GM13976 (cell line): ENCODE measurements at places on chromosomes 2 and 18.
A peak's percentile ranks its signal among the peaks of the same experiment; 100 is the strongest.

GRCh38 chr2:64989982-64990614 is 899 bp downstream of the SLC1A4 start:
- peak; percentile 45 for DNase-seq

GRCh38 chr2:106552921-106553320 is 65.8 kb downstream of the CD8B2 start:
- DNase-seq: no peak

GRCh38 chr2:230975927-230976326 is 20.0 kb upstream of the SPATA3 start:
- DNase-seq: no peak

GRCh38 chr2:6072276-6072675 is 380.1 kb downstream of the SOX11 start:
- no peak for DNase-seq

DNA sequence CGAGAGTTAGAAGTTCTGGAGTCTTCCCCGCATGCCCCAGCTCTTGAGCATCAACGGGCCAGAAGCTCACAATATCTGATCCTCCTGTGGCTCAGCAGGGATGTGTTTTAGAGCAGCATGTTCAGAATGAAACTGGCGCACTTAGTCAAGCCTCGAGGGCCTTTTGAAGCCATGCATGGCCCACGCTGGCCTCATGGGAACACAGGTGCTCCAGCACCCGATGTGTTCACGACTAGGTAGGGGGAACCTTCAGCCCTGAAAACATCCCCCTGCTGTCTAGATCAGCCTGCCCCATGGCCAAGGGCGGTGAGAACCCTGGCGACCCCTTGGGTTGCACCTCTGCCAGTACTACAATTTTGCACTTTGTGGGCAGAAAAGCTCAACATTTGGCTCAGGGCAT is 32.8 kb downstream of the MSH6 start:
- no peak for DNase-seq

DNA sequence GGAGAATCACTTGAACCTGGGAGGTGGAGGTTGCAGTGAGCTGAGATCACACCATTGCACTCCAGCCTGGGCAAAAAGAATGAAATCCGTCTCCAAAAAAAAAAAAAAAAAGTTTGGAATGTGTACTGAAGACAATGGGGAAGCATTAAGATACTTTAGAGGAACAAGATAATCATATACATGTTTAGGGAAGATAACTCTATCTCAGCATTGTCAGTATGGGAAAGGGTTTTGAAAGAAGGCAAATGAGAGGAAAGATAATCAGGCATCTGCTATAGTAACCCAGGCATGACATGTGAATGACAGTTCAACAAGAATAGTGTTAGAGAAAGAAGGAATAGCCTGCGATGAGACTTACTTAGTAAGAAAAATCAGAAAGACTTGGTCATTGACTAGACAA is 112.0 kb downstream of the ATAD2B start:
- no peak for DNase-seq

DNA sequence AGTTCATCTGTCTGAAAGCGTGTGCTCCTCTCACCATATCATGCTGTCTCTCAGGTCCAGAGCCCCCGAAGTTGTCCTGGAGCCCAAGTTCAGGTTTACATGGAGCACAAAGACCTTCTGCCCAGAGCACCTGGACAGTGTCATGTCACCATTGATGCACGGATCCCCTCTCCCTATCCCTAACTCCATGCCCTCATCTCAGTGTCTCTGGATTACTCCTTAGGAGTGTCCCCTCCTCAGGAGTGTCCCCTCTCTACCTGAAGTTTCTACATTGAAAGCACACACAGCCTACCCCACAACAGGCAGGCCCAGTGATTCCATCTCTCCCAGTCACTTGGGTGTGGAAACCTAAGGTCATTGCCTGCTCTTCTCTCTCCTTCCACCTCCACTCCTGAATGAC is 144.1 kb upstream of the NCKAP5 start:
- DNase-seq: no peak

- DNase-seq: no peak
These were observed 128.9 kb upstream of the ITGB6 start for GRCh38 chr2:160328811-160329527.

DNA sequence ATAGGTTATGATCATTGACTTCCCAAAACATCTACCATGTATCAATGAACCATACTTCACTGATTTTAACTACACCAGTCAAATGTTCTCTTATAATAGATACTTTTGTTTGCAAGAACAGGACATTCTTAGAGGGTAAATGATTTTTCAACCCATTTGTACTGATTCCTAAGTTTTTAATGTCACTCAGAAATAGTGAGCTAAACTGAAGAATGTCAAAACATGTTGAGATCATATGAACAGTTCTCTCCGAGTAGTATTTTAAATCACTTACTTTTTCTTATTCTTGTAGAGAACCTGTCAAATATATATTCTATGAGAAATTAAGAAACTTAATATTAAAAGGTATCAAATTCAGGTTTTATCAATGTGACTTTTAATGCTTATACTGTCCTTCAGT is 1362.9 kb upstream of the SLC39A10 start:
- DNase-seq: no peak

GRCh38 chr2:187991389-187991788 is 300.3 kb upstream of the GULP1 start:
- DNase-seq: no peak

DNA sequence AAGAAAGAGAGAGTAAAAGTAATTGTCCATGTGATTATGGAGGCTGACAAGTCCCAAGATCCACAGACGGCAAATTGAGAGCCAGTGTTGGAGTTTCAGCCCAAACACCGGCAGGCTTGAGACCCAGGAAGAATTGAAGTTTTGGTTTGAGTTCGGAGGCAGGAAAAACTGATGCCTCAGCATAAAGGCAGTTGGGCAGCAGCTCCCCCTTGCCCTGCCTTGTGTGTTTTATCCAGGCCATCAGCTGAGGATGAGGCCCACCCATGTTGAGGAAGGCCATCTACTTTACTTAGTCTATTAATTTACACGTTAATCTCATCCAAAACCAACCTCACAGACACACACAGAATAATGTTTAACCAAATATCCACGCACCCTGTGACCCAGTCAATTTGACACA is 64.6 kb upstream of the SERPINE2 start:
- no peak for DNase-seq

GRCh38 chr2:20076757-20077156 is 25.3 kb upstream of the LAPTM4A start:
- DNase-seq: no peak

GRCh38 chr2:238100049-238100820 is at the start of gene ESPNL:
Gene ESPNL, plus strand, starts transcription at chr2:238100340. Its CDS starts 80 bp downstream, at chr2:238100420.
- no peak for DNase-seq

- no peak for DNase-seq
These were observed 18.1 kb downstream of the REG1A start for GRCh38 chr2:79138385-79138784.

GRCh38 chr18:845152-845819 is 33.2 kb upstream of the YES1 start:
- DNase-seq: no peak

- DNase-seq: no peak
These were observed 8.1 kb upstream of the NFATC1 start for GRCh38 chr18:79387615-79388014.

GRCh38 chr2:106096299-106097037 is 97.6 kb downstream of the UXS1 start:
- DNase-seq: no peak

GRCh38 chr2:46142546-46143428 is 154.4 kb upstream of the EPAS1 start:
- peak; percentile 4 for DNase-seq

DNA sequence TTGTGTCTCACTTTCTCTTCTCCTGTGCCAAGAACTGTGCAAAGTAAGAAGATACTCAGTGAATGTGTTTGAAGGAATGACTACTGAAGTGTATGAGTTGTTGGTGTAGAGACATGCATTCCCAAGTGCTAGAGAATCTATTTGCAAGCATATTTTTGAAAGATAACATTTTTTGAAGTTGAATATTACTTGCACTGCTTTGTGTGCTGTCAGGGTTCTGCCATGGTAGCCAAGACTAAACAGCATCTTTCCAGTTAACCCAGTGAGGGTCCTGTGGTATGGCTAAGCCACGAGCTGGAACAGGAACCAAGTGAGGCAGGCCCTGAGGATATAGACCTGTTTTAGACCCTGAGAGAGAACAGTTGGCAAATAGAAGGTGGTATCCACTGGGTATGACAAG is 35.2 kb upstream of the EFEMP1 start:
- no peak for DNase-seq

DNA sequence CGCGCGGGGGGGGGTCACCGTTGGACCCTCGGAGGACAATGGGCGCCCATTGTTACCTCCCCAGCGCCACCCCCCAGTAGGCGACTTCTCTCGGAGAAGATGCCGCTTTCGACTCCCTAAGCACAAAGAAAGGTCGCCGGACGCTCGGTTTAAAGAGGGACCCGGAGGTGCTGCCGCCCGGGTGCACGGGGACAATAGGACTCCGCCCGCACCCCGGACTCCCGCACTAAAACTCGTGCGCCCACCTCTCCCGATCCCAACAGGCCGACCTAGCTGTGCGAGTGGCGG is 318 bp upstream of the CDC42EP3 start:
- no peak for DNase-seq

- DNase-seq: no peak
These were observed 69.3 kb downstream of the ATP8B1 start for GRCh38 chr18:57733861-57734260.

DNA sequence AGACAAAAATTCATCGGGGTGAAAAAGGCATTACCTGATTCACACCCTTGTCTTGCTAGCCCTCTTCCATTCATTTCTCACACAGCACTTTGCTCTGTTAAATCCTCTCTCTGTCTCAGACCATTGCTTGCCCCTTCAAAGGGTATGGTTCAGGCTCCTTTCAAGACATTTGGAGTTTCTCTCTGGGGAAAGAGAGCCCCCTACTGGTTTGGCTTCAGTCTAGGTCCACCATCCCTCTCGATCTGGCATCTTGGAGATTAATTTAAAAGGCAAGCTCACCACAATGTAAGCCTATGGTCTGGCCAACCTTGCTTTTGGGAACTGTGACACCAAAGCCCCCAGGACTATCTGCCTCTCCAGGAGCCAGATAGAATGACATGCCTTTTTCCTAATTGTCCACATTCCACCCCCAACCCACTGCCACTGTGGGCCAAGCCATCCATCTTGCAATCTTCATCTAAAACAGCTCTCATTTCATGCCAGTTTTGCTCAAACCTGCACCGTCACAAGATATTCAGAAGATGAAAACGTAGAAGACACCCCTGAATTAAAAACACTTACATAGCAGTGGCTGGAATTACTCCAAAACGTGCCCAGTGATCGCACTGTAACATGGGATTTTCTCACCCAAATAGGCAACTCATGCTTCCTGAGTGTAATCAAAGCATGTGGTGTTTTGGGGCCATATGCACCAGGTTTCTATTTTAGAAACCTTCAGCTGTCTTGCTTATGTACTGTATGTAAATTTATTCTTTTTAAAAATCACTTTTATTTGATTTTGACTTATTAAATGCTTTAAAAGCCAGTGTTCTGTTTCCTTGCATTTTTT is 93.9 kb downstream of the FARSB start:
- peak; percentile 77 for DNase-seq

DNA sequence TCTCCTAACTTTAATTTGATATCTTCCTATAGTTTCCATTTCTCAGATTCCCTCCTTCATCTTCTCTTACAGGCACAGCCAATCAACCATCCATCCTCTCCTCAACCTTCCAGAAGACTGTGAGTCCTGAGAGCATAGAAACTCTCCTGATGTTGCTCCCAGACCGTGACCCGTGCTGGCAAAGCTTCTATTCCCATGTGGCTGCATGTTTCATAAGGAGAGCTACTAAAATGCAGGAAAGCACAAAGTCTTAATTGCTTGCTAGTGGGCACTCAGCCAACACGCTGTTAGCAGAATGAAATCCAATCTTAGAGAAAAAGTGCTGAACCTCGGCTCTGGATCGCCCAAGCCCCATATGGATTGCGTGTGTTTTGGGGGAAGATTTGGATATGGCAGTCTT is 1244.7 kb upstream of the ZEB2 start:
- DNase-seq: no peak

DNA sequence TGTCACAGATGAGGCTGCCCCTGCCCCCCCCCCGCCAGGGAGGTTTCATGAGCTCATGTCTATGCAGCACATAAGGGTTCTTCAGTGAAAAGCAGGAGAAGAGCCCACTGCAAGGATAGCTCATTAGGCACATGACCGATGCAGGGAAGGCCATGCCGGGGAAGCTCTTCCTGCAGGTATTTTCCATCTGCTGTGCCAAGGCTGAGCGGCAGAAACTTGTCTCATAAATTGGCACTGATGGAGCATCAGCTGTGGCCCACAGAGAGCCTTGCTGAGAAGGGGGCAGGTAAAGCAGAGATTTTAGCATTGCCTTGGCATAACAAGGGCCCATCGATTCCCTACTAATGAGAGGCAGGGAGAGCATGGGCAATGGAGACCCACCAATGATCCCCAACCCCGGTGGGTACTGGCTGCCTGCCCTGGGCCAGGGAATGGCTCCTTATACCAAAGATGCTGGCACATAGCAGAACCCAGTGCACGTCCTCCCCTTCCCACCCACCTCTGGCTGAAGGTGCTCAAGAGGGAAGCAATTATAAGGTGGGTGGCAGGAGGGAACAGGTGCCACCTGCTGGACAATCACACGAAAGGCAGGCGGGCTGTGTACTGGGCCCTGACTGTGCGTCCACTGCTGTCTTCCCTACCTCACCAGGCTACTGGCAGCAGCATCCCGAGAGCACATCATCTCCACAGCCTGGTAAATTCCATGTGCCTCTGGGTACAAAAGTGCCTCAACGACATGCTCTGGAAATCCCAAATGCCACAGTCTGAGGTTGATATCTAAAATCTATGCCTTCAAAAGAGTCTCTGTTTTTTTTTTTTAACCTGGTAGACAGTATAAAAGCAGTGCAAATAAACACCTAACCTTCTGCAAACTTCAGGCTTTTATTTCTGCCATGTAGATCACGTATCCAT is 41.4 kb downstream of the STEAP3 start:
- peak; percentile 81 for DNase-seq

GRCh38 chr18:73288813-73289212 is 421.0 kb upstream of the NETO1 start:
- DNase-seq: no peak

DNA sequence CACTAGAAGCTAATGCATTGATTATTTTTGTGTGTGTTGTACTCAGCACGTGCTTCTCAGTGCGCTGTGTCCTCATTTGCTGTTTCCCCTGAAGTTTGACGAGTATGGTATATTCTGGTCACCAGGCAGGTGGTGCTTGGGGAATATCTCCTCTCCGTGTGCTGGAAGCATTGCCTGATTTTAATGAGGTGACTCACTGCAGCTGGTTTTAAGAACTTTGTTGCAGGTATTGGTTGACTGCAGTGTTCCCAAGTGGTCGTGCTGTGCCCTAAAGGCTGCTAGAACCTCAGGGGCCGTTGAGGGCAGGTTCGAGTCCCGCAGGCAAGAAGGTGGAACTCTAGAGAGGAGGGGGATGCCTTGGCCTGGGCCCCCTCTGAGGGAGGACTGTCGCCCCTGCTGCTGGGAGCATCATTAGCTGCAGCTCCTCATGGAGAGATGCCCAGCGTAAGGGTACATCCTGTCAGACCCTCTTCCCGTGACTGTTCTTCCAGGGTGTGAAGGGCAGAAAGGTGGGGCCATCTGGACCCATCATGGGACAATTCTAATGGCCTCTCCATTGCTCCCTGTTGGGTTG is 82.6 kb downstream of the AGAP1 start:
- DNase-seq: no peak

GRCh38 chr2:102801098-102801718 is 39.4 kb downstream of the TMEM182 start:
- no peak for DNase-seq
